ENCODE measurements at places on chromosomes 6 and 20. TPM values are rescaled to one million over a fixed set of nuclear protein-coding genes. Genes with fewer than 3 reads are reported as not detected.

DNA sequence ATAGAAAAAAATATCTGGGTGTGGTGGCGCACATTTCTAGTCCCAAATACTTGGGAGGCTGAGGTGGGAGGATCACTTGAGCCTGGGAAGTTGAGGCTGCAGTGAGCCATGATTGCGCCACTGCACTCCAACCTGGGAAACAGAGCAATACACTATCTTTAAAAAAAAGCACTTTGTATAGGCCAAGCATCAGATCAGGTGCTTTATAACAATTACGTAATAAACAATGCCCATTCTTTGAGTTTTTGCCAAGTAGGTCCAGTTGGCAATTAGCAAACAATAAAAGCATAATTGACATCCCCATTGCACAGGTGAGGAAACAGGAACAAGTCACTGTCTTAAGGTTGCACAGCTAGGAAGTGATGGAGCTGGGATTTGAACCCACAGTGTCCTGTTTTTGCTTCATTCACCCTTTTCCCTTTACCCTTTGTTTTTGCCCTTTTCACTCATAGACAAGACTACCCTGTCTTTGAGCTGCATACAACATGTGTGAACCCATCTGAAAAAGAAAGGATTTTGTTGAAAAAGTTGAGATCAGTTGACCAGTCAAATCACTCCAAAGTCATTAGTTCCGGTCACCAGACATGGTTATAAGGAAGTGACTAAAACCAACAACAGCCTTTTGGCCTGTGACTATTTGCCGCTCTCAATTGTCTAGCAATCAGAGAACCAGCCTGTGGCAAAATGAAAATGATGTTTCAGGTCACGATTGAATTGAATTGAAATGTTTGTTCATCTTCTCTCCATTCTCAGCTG lies 303.6 kb downstream of the TFAP2C start:
- no peak for DNase-seq

- DNase-seq: no peak
Measured at GRCh38 chr6:92433911-92434310, 985.4 kb downstream of the EPHA7 start.

- no peak for DNase-seq
Measured at GRCh38 chr6:152173957-152174356, 366.5 kb downstream of the ESR1 start.

GRCh38 chr6:2433266-2433665 lies 187.9 kb upstream of the GMDS start:
- DNase-seq: no peak

Gene C6orf15
- total RNA-seq: 0.62 TPM

GRCh38 chr6:149833651-149834050 lies 30.5 kb downstream of the LRP11 start:
- DNase-seq: no peak

DNA sequence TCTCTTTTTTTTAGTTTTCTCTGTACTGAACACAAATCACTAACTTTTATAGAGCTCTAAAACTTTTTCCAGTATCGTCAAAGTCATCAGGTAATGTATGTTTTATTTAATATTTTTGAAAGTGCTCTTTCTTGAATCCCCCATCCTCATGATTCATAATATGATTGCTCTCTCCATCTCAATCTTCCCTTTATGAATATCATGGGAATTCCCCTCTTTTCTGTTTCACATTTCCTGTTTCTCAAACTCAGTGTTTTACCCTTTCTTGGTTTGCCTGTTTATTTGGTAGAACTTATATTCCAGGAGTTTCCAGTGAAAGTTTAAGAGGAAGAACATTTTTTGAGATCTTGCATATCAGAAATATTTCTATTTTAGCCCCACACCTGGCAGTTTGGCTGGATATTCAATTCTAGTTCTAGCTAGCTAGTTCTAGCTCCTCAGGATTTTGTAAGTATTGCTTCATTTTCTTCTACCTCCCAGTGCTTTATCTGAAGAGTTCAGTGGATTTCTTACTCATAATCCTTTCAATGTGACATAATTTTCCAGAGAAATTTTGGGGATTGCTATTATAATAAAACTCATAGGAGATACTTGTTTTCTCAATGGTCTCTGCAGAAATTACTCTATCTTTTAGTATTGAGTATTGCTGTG lies 6.1 kb upstream of the C6orf58 start:
- DNase-seq: no peak

DNA sequence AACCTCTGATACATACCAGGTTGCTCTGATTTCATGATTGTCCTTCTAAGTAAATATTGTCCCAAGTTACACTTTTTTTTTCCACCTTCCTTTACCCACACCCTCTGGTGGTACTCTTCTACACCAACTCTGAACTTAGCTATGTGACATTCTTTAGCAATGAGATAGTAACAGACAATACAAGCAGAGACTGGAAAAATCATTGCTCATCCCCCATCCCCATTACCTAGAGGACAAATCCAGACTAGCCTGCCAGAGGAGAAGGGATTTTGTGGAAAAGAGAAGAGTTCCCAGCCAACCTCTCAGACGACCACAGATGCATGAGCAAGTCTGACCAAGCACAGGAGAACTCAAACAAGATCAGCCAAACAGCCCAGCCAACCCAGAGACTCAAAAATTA lies 32.8 kb upstream of the TFAP2B start:
- no peak for DNase-seq

- no peak for DNase-seq
Measured at GRCh38 chr6:9412951-9413559, 977.7 kb upstream of the SLC35B3 start.

Gene ANGPT4
- not detected for total RNA-seq

Gene FANCE
- 5.8 TPM for total RNA-seq

Gene BTNL2
- not detected for total RNA-seq

Gene RAET1G
- not detected for total RNA-seq

Gene CALHM5
- total RNA-seq: 0.34 TPM

DNA sequence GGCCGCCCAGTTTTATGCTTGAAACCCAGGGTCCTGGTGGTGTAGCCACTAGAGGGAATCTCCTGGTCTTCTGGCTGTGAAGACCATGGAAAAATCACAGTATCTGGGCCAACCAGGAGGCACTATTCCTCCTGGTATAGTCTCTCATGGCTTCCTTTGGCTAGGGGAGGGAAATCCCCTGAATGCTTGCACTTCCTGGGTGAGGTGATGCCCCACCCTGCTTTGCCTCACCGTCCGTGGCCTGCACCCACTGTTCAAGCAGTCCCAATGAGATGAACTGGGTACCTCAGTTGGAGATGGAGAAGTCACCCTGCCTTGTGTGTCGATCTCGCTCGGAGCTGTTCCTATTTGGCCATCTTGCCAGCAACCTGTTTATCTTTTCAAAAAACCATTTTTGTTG lies 10.1 kb upstream of the ZNF337 start:
- DNase-seq: no peak
